ENCODE measurements at places on chromosomes 6 and 20.

GRCh38 chr20:16061351-16061750 is 511.9 kb downstream of the KIF16B start:
- DNase-seq: no peak

DNA sequence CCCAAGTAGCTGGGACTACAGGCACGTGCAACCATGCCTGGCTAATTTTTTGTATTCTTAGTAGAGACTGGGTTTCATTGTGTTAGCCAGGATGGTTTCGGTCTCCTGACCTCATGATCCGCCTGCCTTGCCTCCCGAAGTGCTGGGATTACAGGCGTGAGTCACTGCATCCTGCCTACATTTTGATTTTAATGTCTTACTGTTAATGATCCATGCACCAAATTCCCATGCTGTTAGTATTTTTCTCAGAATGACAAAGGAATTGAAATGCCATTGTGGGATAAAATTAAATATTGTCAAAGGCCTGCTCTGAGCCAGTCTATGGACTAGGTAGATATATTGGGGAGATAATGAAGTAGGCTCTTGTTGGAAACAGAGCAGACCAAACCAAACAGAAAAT is 28.2 kb downstream of the CBFA2T2 start:
- no peak for DNase-seq

DNA sequence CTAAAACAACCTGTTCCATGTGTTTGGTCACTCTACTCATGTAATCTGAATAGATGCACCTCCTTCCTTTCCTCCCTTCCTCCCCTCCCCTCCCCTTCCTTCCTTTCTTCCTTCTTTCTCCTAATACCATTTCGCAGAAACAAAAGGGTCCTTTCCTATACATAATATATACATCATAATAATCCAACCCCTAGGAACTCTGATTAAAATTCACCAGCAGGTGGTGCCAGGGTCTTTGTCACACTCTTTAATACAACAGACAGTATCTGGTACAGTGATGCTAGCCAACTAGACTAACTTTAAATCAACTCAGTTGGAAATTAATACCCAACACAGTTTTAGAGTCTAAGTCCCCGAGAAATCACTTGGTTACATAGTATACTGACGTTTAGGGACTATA is 181.2 kb upstream of the SHLD1 start:
- DNase-seq: peak; percentile 78

GRCh38 chr6:38495518-38495917 is 144.2 kb downstream of the BTBD9 start:
- DNase-seq: no peak

GRCh38 chr6:66555082-66555481 is 848.1 kb upstream of the EYS start:
- no peak for DNase-seq

- DNase-seq: no peak
Observed at GRCh38 chr6:125471667-125472066, 169.9 kb upstream of the HDDC2 start.

GRCh38 chr6:100464903-100465700 is at the start of gene SIM1:
Gene SIM1 (minus strand): TSS chr6:100464921. CDS start chr6:100463468, 1,453 bp downstream.
- peak; percentile 91 for DNase-seq

- no peak for DNase-seq
Observed at GRCh38 chr20:60304931-60305330, 346.7 kb downstream of the CDH26 start.

GRCh38 chr6:155079985-155080452 is 84.9 kb downstream of the TIAM2 start:
- DNase-seq: no peak

GRCh38 chr20:20821484-20822260 is 109.2 kb upstream of the RALGAPA2 start:
- no peak for DNase-seq

DNA sequence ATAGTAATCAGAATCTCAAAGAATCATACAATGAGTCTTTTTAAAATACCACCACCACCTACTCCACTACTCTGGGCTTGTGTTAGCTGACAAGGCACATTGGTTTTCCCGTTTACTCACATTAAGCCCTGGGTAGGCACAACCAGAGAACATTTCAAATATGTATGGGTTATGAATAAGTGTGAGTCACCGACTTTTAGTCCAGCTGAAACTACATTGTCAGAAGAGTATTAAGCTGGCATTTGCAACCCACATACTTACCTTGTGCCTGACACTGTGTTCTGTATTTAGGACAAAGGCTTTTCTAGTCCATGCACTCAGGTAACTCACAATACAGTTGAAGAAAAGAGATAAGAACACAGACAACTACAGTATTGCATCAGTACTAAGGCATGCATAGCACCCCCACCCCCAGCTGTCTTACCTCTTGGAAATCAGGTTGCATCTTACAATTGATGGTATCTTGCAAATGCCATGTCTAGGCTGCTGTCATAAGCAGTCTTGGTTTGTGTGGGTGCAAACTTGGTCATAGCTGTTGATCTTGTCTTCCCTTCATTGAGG is 40.3 kb upstream of the AHI1 start:
- DNase-seq: no peak

DNA sequence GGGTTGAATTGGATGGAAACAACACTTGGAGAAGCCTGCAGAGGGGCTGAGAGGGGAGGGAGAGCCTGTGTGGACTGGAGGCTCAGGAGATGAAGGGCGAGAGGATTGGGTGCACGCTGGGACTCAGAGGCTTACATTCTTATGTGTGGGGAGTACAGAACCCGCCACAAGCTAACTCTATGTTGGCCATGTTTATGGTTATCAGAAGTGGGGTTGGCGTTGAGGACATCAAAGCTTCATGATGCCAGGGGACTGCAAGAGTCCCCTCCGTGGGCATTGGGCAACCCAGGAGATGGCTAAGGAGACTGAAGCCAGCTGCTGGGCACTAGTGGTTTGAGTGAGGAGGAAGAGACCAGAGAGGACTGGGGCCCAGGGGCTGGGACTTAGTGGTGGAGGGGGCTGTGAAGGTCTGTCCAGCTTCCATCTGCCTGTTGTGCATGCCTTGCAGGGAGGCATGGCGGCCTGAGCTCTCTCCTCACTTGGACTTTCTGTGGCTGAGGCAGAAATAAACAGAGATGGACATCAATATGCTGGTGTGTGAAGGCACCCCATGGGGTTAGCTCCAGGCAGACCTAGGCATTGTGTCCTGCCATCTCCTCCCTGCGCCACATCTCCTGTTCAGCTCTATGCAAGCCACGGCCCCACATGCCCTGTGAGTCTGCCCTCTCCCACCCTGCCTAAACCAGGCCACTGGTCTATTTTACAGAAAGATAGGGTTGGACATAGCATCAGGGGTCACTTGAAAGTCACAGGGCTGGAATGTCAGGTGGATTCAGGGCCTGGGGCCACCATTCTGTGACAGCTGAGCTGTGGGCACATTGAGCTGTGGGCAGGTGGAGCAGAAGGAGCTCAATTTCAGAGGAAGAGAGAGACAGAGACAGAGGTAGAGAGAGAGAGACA is 61.6 kb downstream of the PHACTR3 start:
- no peak for DNase-seq

GRCh38 chr20:43798291-43799149 is 71.7 kb upstream of the GTSF1L start:
- no peak for DNase-seq

DNA sequence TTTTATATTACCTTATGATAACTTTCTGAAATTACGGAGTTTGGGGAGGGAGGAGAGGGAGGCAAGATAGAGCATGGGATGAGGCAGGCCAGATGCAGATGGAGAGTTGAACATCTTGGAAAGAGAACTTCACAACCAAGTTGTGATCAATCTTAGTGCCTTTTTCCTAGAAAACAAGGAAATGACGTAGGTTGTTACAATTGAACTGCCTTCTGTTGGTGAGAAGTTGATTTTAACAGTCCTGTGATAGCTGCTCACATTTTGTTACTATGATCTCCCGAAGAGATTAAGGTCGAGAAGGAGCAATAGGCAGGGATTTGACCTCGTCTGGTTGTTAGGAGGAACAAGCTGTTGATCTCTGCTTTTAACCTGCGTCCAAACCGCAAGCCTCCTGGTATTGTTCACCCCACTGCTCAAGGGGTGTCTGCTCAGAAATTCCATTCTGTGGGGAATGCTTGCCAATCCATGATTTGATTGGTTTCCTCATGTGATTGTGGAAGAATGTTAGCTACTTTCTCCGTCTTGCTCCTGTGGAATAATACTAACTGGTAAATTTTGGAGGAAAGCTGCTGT is 35.1 kb downstream of the TIAM2 start:
- no peak for DNase-seq

GRCh38 chr6:10316373-10316721 is 98.5 kb downstream of the TFAP2A start:
- DNase-seq: no peak

DNA sequence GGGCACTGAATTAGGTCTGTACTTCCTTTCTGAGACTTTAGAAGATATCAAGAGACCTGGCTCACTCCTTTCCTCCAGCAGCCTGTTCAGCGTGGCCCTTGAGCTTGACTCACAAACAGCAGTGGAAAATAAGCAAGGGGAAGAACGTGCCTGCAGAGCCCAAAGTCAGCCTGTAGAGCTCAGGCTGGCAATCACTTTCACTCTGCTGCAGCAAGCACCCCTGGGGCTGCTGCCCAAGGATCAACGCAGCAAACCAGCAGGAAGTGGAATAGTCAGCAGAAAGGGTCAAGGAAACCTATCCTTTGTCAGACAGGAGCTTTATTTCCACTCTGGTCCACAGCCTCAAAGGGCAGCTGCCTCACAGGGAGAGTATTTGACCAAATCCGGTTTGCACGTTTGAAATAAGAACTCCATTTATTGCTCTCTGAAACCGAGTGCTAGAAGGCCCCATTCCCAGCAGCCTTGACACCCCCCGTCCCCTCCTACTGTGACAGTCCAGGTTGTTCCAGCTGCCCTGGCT is 77.4 kb downstream of the PRDM1 start:
- DNase-seq: no peak

- no peak for DNase-seq
Observed at GRCh38 chr6:128235556-128235955, 284.8 kb downstream of the PTPRK start.

- DNase-seq: no peak
Observed at GRCh38 chr20:33394718-33395117, 6.6 kb downstream of the CDK5RAP1 start.

DNA sequence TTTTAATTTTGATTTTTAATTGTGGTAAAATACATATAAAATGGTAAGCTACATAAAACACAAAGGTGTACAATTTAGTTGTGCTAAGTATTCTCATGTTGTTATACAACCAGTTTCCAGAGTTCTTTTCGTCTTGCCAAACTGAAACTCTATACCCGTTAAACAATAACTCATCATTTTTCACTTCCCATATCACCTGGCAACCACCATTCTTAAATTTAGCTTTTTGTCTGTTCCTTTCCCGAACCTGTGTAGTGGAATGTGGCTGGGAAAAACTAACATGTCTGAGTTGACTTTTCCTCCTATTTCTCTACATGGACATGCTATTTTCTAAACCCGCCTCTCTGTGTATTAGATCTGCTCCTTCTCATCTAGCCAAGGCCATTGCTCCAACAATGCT is 27.6 kb downstream of the RPRD1B start:
- no peak for DNase-seq

DNA sequence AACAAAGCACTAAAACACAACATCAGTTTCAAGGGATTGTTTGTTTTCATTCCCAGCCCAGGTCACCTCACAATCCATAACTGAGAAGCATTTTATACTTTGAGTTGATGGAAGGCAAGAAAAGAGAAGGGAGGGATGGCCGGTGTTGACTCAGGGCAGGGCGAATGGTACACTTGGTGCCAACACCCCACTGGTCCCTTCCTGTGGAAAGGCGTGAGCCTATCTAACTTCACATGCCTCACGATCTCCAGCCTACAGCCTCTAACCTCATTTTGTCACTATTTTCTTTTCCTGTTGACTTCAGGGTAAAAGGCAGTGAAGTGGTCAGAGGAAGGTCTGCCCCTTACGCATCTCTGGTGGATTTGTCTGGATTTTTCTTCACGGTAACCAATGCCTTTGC is 53.5 kb upstream of the SASH1 start:
- no peak for DNase-seq

- no peak for DNase-seq
Observed at GRCh38 chr6:5490501-5491069, 229.3 kb downstream of the FARS2 start.

GRCh38 chr6:2840749-2841061 is 958 bp downstream of the SERPINB1 start:
- DNase-seq: no peak

DNA sequence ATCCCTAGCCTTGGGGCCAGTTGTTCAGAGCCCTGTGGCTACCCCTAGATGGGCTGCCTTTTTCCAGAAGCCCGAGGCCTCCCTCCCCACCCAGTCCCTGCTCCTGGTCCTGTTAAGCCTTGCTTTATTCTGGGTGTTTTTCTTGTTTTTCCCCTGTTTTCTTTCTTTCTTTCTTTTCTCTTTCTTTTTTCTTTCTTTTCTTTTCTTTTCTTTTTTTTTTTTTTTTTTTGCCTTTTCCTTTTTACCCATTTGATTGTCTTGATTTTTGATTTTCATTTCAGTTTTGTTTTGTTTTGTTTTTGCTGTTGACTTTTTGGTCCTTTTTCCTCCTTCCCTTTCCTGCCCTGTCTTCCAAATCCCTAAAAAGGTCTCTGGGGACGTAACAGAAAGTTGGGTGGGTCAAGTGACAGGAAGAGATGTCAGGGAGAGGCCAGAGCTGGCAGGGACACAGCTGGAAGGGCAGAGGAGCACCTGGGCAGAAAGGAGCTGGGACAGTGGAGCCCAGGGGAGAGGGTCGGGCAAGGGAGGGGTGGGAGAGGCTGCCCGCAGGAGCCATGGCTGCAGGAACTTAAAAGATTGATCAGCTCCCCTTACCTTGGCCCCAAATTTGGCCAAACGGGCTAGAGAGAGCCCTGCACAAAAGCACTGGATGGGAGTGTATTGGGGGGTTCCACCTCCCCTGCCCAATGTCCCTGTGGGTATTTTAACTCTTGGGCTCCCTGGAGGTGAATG is 27.6 kb downstream of the MYH7B start:
- DNase-seq: no peak

- DNase-seq: no peak
Observed at GRCh38 chr6:97812940-97813339, 529.9 kb upstream of the MMS22L start.

- DNase-seq: no peak
Observed at GRCh38 chr6:168440520-168441433, at the start of gene SMOC2. Gene SMOC2 (plus strand): TSS chr6:168441184. CDS start chr6:168441371, 187 bp downstream.

DNA sequence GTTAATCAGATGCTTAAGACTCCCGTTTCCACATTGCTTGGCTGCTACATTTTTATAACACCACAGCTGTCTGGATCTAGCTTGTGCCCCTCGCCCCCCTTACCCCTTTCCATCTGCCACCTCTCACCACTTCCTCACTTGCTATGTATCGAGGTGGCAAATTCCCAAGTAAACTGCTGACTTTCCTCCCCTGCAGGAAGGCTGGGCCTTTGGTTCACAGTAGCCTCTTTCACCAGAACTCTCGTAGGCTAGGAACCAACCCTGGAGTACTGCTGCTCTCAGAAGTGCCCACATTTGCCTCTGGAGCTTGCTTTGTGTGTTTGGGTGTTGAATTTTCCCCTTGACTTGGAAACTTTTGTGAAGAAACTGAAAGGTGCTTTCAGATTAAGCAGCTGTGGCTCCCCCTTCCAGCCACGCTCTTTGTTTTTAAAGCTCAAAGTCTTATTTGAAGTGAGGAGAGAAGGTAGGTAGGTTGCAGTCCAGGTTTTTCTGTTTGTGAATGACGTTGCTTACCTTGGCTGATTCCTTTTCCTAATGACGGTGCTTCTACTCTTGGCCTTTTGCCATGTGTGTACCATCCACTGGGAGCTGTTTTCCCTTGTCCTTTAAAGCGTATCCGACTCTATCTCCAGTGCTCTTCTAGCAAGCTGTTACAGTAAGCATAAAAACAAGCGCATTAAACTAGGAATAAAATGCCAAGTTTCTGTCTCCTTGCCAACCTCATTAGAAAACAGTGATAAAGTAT is 90.4 kb downstream of the CARMIL1 start:
- DNase-seq: no peak

Data from spinal cord (tissue), 10 donors.